Activated naive CD4-positive, alpha-beta T cell treated with anti-CD3 and anti-CD28 coated beads for 36 hours (primary cell): ENCODE measurements at places on chromosomes 2 and 18. TPM values are rescaled to one million over a fixed set of nuclear protein-coding genes. Genes with fewer than 3 reads are reported as not detected.

DNA sequence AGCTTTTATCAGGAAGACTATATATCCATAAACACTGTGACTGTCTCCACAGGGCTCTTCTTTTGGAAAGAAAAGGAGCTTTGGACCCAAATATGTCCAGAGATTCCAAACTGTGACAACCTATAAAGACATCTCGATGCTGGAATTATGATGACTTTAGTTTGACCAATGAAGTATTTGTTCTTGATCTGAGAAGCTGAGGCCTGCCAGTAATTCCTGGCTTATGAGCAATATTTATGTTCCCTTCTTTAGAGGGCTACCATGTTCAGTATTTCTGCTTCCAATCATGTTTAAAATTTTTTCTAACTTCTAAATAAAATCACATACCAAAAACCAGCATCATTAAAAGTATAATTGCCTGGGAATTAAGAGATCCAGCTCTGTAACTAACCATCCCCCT, 41.1 kb downstream of the FEZ2 start:
- H3K4me1 ChIP-seq = no peaks in the 10 kb centered on the region
- no peak overlapping the region for H3K27ac ChIP-seq
- no peak overlapping the region for H3K4me3 ChIP-seq
- H3K27me3 ChIP-seq = no peaks in the 10 kb centered on the region
- H3K36me3 ChIP-seq = peaks cover 28% of the 10 kb centered on the region
- DNase-seq = no peak

- no peaks in the 10 kb centered on the region for H3K36me3 ChIP-seq
- no peak overlapping the region for H3K4me3 ChIP-seq
- H3K27ac ChIP-seq = no peak overlapping the region
Observed at GRCh38 chr18:45004546-45005080, 323.9 kb downstream of the SETBP1 start.

The MYL12B gene
- 293 TPM for total RNA-seq

- no peak overlapping the region for H3K4me3 ChIP-seq
- H3K27me3 ChIP-seq = no peaks in the 10 kb centered on the region
- no peaks in the 10 kb centered on the region for H3K36me3 ChIP-seq
- H3K27ac ChIP-seq = no peak overlapping the region
Observed at GRCh38 chr2:237617587-237617982, 9.8 kb upstream of the LRRFIP1 start.
